ENCODE measurements at places on chromosomes 7 and 10.

- no peak for DNase-seq
Observed at GRCh38 chr7:84446991-84447480, 252.4 kb upstream of the SEMA3A start.

- DNase-seq: no peak
Observed at GRCh38 chr10:123517901-123518300, 148.3 kb upstream of the GPR26 start.

DNA sequence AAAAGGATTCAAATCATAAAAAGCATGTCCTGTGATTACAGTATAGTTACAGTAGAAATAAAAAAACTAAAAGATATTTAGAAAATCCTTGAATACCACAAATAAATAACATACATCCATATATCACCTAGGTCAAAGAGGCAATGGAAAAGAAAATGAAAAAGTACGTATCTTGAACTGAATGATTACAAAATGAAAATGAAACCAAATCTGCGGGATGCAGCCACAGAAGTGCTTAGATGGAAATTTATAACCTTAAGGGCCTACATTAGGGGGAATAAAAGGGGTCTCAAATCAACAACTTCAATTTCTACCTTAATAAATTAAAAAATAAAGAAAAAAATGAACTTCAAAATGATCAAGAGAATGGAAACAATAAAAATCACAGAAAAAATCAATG, 879.0 kb upstream of the CELF2 start:
- DNase-seq: no peak

DNA sequence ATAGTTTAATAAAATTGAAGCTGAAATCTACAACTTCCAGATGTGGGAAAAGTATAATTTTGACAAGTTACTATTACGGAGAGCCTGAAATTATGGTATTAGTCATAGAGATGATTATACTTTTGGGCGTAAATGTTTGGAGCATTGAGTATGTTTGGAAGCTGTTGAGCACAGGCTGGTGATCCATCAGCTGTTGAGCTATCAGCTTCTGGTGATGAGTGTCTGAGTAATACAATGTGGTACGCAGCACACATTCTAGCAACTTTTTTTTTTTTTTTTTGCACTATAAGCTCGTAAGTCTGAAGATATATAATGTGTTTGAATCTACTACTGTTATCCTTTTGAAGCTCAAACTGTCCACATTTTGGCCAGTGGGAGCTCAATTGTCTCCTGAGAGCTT, 123.4 kb downstream of the ATE1 start:
- no peak for DNase-seq

DNA sequence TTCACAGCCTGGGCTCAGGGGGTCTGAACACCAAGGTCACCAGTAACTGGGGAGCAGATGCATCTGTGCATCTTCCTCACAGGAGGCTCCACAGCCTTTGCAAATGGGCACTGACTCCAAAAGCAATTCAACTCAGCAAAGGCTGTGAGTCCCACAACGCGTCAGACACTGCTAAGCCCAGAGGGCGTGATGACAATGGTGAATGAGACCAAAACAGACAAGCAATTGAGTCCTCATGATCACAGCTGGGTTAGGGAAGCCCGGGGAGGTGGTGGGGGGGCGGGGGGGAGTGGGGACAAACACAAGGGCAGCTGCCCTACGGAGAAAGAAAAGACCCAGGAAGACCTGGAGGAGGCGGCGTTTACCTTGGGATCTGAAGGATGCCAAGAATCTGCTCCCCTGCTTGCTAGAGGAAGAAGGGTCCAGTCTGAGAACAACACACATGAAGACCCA, 61.6 kb upstream of the RNF32 start:
- DNase-seq: no peak

- no peak for DNase-seq
Observed at GRCh38 chr7:5211730-5212482, 21.9 kb downstream of the WIPI2 start.

- no peak for DNase-seq
Observed at GRCh38 chr7:23687011-23687410, 7.0 kb downstream of the FAM221A start.

- no peak for DNase-seq
Observed at GRCh38 chr10:86889997-86890396, 67.4 kb downstream of the MMRN2 start.

GRCh38 chr7:41621953-41622831, 80.7 kb downstream of the INHBA start:
- no peak for DNase-seq

DNA sequence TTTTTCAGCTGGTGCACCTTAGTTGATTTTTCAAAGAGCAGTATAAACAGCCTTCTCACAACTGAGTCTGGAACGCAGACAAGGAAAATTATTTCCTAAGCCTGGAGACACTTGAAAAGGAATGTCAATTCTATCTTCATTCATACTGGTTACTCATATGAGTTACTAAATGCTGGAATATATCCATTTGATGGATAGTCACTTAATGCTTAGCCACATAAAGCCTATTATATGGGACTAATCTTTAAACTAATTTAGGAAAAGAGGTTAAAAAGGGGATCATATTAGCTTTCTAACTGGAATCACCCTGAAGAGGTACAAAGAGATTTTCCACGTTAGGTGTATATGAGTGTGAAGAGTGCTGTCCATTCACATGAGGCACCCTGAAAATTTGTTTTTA, 1.7 kb upstream of the HOXA4 start:
- DNase-seq: no peak

DNA sequence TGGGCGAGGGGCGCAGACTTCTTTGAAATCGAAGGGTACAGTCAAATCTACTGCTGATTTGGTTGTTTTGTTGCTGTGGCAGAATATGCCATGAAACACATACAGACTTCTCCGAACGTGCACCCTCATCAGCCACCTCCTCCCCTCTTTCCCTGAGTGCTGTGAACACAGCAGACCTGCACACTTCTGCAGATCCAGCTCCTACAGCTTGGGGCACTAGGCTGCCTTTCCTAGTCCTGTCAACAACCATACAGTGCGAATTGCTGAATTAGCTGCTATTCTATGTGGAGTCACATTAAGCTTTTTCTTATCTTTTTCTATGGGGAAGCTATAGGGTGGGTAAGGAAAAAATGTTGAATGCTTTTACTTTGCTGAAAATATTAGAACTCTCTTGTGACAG, 57.5 kb downstream of the COL17A1 start:
- DNase-seq: no peak

DNA sequence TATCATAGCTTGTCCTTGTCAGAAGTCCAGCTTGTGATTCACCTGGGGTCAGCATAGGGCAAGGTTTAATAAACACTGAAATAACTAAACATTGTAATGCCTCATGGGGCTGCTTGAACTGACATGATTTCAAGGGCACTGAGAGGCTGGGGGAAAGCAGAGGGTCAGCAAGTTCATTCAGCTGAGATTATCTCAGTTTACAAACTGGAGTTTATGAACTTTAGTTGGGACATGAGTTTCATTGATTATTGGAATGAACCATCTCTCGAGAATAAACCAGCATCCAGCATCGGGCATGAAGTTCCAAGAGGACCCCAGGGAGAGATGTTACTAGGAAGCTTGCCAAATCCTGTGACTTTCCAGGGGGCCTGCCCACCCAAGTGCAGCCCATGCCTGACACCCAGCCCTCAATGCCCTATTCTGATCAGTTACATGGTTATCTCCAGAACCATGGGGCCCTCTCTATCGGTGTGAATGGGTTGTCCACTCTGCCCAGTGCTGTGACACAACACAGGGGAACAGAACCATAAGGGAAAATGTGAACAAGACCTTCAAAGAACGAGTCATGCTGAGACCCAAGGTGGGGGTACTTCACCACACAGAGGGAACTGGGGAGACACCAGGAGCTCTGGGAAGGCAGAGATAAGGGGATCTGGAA, 7.9 kb upstream of the CYP3A7 start:
- DNase-seq: no peak

GRCh38 chr7:27771111-27771510, 31.1 kb downstream of the TAX1BP1 start:
- DNase-seq: no peak

- no peak for DNase-seq
Observed at GRCh38 chr7:156050636-156051569, 238.6 kb upstream of the SHH start.

DNA sequence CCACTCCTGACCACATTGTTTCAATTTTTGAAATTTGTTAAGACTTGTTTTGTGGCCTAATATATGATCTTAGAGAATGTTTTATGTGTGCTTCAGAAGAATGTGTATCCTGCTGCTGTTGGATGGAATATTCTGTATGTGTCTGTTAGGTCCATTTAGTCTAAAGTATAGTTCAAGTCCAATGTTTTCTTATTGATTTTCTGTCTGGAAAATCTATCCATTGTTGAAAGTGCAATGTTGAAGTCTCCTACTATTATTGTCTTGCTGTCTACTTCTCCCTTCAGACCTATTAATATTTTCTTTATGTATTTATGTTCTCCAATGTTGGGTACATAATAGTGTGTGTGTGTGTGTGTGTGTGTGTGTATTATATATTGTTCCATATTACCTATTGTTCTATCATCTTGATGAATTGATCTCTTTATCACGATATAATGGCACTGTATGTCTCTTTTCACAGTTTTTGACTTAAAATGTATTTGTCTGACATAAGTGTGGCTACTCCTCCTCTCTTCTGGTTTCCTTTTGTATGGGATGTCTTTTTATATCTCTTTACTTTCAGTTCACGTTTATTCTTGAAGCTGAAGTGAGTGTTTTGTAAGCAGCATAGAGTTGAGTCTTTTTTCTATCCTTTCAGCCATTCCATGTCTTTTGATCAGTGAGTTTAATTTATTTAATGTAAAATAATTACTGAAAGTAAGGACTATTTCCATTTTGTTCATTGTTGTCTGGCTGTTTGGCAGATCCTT, 61.3 kb downstream of the AKR1D1 start:
- no peak for DNase-seq

DNA sequence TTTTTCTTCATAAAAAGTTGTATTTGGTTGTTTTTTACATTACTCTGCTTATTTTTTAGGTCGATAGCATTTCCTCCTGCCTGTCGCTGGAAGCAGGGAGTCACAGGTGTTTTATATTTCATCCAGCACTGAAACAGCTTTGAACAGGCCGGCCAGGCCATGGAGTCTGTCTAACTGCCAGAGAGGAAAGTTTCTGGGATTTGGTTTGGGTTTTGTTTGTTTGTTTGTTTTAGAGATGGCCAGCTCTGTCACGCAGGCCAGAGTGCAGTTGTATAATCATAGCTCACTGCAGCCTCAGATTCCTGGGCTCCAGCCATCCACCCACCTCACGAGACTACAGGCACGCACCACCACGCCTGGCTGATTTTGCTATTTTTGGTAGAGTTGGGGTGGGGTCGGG, 23.4 kb downstream of the PROSER2 start:
- no peak for DNase-seq

DNA sequence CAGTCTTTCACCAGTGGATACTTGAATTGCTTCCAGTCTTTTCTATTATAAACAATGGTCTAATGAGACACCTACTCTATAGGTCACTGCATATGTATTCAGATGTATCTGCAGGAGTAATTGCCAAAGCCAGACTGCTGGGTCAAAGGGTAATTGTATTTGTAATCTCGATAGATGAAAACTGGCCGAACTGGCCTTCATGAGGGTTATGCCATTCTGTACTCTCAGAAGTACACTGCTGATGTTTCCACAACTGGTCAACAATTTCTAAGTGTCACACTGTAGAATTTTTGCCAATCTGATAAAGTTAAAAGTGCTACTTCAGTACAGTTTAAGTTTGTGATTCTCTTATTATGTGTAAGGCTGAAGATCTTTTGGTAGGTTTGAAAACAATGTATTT, 64.6 kb downstream of the JAZF1 start:
- DNase-seq: no peak

GRCh38 chr7:129845178-129845971, 107.4 kb downstream of the UBE2H start:
- no peak for DNase-seq

GRCh38 chr10:113322843-113323242, 230.0 kb upstream of the HABP2 start:
- DNase-seq: no peak

- no peak for DNase-seq
Observed at GRCh38 chr10:27857616-27858015, 112.0 kb upstream of the MKX start.

DNA sequence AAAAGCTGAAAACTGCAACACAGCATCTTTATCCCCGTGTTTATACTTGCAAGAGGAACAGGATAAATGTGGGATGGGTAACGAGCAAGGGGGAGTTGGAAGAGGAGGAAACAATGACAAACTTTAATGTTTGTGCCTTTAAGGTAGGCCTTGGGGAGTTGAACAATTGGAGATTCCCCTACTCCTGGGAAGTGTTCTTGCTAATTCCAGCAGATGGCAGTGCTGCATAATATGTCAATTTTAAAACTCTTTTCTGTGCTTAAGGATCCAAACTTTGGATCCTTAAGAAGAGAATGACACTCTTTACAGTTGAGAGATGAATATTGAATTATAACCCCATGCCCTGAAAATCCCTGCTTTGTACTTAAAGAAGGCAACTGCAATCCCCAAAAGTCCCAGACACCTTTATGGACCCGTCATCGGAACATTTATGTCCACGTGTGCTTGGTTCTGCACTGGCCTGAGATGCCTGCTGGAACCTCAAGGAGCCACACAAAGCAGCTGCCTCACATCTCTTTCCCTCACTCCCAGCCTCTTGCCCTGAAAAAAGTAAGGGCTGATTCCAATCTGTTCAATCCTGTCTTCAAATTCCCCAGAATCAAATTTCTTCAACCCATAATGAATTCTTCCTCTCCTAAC, 12.0 kb downstream of the IFIT5 start:
- DNase-seq: no peak

DNA sequence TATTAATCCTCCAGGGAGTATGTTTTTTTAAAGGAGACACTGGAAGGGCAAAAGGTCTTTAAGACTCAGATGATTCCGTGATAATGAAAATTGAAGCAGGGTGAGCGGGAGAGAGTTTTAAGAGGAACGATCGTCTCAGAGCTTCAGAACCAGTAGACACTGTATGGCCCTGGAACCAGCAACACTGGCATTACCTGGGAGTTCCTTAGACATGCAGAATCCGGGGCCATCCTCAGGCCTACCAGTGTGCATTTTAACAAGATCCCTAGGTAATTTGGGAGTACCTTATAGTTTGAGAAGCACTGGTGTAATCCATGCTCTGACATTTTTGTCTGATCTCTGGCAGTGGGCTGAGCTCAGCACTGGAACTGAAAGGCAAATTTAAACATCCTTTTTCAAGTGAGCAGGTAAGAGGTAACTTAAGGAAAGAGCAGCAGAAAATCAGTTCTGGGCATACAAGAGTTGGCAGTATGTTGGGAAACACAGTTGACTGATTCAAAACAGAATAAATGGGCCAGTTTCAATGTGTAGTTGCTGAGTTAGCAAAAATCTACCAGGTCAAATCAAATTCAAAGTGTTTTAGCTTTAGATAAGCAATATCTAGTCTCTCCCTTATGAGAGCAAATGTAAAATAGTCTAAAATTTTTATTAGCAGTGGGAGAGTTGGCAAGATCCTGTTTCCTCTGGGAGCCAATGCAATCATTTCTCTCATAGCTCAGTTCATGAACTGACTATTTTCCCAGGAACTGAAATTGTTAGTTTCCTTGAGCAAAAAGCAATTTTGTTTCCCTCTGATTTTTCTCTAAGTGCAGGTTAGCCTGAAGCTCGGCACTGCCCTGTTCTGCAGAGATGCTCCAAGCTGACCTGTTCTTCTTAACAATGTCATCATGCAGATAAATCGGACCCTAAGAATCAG, 97.2 kb upstream of the ELMO1 start:
- DNase-seq: no peak

- no peak for DNase-seq
Observed at GRCh38 chr10:74234569-74234968, 83.5 kb downstream of the ADK start.

Measured in stimulated activated CD4-positive, alpha-beta T cell treated with anti-CD3 and anti-CD28 coated beads, TNF-alpha, amount 100 ng/mL, for 4 hours (primary cell).